GM13977 (cell line): ENCODE measurements at places on chromosomes 2 and 18.

GRCh38 chr2:124026503-124026902 is 1.4 kb downstream of the CNTNAP5 start:
- no peak for DNase-seq

DNA sequence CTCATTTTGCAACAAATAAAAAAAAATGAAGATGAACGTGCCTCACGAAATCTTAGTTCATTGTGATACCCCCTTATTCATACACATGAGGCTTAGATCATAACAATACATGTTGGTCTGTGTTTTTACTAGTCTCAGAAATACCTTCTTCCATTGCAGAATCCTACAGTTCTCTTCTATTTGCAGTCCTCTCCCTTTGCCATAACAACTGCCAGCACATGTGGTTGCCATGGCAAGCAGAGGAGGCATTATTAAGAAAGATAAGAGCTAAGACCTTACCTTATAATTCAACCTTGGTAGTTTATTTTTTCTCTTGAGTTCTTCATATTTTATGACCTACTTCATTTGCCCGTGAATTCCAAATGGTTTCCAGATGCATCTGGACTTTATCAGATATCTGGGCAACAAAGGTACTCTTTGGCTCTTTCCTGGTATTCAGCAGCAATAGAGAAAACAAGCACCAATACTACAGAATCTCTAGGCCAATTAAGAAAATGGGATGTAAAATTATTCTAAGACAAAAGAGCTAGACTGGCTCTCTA is 524.0 kb downstream of the CMPK2 start:
- no peak for DNase-seq

GRCh38 chr18:37582261-37582660 is 16.7 kb upstream of the CELF4 start:
- no peak for DNase-seq

- peak; percentile 33 for DNase-seq
These were observed 71.0 kb upstream of the ITM2C start for GRCh38 chr2:230793572-230794359.

DNA sequence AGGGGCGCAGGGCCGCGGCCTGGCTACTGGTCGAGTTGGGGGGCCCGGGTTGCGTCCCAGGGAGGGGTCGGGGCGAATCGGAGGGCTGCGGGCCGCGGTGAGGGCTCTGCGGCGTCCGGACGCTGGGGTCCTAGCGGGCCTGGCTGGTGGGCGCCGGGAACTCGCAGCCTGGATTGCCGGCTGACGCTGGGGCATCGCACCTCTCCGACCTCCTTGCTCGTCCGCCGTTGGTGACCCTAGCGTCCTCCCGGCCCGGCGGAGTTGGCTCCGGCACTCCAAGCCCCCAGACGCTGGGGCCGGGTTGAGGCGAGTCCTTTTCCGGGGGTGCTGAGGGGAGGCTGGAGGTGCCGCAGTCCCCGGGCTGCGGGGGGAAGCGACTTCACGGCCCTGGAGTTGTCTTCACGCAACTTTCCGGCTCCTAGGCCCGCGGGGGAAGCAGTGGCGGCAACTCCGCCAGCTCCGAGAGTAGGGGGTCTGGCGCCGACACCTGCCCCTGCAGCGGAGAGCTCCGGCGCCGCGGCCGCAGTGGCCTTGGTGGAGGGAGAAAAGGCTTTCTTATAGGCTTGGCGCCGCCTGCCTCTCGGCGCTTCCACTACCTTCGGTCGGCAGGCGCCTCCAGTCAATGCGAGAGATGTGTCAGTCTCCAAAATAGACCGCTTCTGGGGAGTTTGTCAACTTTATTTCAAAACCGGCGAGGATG is 70.3 kb downstream of the HAUS1 start:
- DNase-seq: peak; percentile 71

GRCh38 chr18:55833543-55833942 is 245.6 kb upstream of the TCF4 start:
- DNase-seq: no peak

DNA sequence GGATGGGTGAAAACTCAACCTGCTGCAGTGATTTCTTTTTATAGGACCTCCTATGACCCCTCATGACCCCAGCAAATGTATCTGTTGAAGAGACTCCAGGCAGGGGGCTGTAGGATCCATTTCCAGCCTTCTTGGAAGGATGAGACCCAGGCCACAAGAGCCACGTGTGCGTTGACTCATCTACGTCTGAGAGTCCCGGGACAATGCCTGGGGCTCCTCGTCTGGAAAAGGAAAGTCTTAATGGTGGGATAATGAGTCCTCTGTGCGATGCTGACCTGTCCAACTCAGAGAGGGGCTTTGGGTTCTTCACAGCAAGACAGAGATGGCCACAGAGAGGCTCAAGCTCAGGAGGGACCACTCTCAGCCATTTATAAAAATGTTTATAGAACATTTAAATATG is 80.8 kb downstream of the SMIM21 start:
- no peak for DNase-seq

DNA sequence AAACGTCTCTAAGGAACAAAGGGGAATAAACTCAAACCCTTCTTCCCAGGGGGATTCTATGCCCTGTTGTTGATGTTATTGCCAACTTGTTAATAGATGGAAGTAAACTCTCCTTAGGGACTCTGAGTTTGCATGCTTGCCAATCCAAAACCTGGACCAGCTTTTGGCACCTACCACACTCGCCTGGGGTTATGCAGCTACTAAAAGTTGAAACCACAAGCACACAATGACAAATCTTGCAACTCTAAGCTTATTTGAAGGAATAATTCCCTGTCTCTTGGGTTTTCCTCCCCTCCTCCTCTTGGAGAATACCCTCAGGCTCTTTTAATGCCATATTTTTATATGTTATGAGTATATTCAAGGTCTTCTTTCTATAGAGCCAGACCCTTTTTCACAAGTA is 484.1 kb downstream of the FBXO15 start:
- no peak for DNase-seq

- DNase-seq: no peak
These were observed 27.6 kb downstream of the BCL11A start for GRCh38 chr2:60525899-60526298.

- DNase-seq: no peak
These were observed 64.0 kb upstream of the GALNT5 start for GRCh38 chr2:157193461-157193860.

DNA sequence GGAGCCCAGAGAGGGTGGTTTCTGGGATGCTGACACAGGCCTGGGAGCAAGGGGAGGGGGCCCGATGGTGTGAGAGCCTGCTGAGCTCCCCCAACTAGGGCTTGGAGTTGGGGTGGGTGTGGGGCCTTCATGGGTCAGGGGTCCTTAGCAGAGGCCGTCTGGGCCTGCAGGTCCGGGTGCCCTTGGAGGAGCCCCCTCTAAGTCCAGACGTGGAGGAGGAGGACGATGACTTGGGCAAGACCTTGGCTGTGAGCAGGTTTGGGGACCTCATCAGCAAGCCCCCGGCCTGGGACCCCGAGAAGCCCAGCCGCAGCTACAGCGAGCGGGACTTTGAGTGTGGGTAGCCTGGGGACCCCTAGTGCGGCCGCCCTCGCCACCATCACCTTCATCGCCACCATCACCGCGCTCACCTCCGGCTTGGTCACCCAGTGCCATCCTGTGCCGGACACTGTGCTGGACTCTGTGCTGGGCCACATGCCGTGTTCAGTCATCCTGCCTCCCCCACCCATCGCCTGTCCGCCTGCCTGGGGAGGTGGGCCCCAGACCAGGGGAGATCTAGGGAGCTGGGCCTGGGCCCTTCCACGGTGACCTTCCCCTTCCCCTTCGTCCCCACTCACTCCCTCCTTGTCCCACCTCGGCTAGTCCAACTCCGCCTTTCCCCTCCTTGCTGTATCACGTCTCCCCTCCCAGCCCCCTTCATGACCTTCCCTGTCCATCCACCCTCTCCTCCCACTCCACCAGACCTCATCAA is 980 bp downstream of the SLC4A3 start:
- DNase-seq: no peak

DNA sequence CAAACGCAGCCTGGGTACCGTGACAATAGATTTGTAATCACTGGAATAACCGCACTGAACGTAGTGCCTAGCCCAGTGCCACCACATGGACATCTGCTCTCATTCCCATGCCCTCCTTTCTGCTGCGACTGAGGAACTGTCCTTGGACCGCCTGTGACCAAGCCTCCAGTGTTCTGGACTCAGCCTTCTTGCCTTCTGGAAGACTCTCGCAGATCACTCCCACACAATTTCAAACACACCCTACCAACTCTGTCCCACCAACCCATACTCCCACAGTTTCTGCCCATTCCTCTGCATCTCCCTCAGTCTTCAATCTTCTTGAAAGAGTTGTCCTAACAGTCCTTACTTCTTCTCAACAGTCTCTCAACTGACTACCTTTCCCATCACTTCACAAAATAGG is 2.1 kb downstream of the RNF149 start:
- DNase-seq: no peak

DNA sequence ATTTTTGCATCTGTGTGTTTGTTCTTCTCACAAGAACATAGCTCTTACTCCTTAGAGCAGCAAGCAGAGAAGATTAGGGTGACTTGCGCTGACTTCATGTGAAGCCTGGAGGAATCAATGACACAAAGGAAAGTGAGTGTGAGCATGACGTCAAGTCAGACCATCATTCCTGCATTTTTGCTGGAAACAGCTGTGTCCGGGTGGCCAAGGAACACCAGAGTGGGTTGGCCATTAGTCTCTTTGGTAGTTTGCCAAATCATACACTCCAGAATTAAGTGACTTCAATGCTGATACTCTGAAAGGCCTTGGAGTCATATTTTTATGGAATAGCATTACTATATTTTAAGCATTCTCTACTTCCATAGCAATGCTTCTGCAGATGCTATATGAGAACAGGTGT is 597.2 kb downstream of the DCDC2C start:
- DNase-seq: no peak

DNA sequence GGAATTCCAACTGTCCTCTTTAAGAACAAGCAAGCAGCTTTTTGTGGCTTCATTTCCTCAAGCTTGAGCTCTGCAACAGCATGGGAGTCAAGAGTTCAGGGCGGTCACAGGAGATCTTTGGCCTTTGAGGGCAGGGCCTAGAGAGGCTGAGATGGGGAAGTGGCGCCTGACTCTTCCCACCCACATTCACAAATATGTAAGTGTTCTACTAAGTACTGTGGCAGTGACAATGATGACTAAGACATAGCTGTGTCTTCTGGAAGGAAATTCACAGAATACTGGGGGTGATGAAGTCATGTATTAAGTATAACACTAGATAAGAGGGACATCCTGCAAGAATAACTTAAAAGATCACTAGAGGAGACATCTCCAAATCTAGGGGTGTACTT is 15.0 kb downstream of the RND3 start:
- DNase-seq: no peak

- no peak for DNase-seq
These were observed 100.6 kb downstream of the MSH2 start for GRCh38 chr2:47503481-47504070.

DNA sequence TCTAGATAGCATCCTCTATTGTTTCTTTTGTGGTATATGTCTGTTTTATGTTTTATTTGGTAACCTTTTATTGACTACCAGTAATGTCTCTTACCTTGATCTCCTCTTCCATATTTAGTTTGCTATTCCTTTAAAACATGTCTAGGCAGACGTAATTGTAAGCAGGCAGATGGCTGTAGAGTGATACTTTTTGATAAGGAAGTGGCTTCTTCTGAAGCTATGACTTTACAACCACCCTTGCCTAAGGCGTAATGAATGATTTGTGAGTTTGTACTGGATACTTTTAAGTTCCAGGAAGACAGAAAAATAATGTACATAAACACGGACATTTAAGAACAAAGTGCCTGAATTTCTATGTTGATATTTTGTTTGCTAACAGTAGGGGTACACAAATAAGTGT is 85.6 kb downstream of the ZNF804A start:
- DNase-seq: no peak

GRCh38 chr2:20035955-20036666 is 15.3 kb downstream of the LAPTM4A start:
- DNase-seq: no peak

- DNase-seq: no peak
These were observed 550 bp upstream of the MALL start for GRCh38 chr2:110116033-110116710.

GRCh38 chr18:28916456-28916855 is 739.5 kb upstream of the CDH2 start:
- no peak for DNase-seq

GRCh38 chr18:10405014-10405493 is 49.4 kb upstream of the APCDD1 start:
- DNase-seq: no peak

DNA sequence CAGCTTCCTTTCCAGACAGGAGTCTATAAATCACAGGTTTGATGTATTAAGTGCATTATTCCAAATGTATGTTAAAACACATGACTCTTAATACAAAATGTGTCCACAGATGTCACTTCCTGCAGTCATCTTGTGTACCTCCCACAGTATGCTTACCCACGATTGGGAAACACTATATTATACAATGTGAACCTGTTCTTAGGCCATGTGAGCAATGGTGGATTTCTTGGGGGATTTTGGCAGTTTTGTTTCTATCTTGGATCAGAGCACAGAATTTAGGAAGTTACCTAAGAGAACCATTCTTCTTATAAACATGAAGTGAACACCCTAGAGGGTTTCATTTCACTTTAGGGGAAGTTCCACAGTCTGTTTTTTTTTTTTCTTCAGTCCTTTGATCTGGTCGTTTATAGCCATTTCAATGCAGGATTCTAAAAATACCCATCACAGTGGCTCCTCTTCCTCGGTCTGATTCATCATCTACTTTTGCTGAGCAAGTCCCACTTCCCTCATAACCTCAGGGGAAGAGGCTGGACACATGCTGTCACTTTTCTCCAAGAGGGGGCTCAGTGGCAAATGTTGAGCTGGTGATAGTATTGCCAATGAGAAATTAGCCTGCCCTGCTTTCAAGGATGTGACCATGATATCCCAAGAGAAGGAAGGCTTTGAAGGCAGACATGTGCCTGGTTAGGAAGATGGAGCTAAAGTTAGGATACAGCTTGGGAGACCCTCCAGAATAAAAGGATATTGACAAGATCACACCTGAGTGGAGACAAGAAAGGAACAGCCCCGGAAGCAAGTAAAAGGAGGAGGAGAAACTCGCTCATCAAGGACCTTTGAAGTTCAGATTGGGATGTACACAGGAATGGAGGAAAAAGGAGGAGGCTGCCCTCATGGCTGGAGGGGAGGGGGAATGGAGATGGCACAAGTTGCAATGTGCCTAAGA is 22.6 kb downstream of the PLEK start:
- peak; percentile 50 for DNase-seq

- DNase-seq: no peak
These were observed 676.1 kb upstream of the GYPC start for GRCh38 chr2:125979886-125980285.
